Stimulated activated CD4-positive, alpha-beta T cell treated with anti-CD3 and anti-CD28 coated beads, Interleukin-4, amount 100 ng/mL, for 4 hours (primary cell): ENCODE measurements at places on chromosomes 5 and 9.

GRCh38 chr5:91787718-91788117, 404.6 kb upstream of the ARRDC3 start:
- no peak for DNase-seq

DNA sequence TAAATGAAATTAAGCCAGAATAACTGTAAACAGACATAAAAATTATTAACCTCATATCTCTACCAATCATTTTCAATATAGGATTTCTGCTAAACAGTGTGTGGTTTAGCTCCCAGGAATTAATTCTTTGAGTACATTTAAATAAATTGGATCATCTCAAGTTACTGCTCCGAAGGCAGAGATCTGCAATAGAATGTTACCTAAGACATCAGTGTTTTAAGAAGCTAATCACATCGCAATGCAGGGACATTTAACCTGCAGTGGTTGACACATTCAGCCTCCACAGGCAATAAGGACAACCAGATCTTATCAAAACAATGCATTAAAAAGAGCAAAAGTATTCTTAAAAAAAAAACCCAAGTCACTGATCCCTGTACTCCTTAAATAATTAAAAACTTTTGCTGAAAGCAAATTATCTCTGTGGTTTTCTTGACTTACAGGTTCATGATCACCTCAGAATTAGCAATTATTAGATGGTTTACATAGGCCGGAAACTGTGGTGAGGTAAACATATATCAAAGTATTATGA, 45.7 kb downstream of the PRDM6 start:
- DNase-seq = no peak

GRCh38 chr5:20109326-20109725, 121.3 kb upstream of the CDH18 start:
- DNase-seq = no peak

- no peak for DNase-seq
Measured at GRCh38 chr5:20276959-20277263, 288.9 kb upstream of the CDH18 start.

- DNase-seq = no peak
Measured at GRCh38 chr9:114304416-114305188, 18.3 kb upstream of the ORM1 start.

DNA sequence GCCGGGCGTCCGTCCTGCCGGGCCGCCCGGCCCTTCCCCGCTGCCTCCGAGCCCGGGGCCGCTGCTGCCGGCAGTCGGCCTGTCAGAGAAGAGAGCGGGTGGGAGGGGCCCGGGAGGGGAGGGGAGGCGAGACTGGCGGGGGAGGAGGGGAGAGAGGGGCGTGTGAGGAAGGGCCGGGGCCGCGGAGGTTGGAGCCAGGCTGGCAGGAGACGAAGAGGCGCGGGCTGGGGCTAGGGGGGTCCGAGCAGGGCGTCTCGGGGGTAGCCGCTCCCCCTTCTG, 570 bp downstream of the CREBRF start:
- no peak for DNase-seq

- DNase-seq = no peak
Measured at GRCh38 chr5:113179156-113179555, 202.6 kb downstream of the DCP2 start.

GRCh38 chr9:86624630-86625029, 270.4 kb upstream of the TUT7 start:
- DNase-seq = no peak

GRCh38 chr9:87572719-87573118, 75.1 kb downstream of the DAPK1 start:
- DNase-seq = no peak

GRCh38 chr9:136757328-136757727, 715 bp downstream of the LCN8 start:
- no peak for DNase-seq

DNA sequence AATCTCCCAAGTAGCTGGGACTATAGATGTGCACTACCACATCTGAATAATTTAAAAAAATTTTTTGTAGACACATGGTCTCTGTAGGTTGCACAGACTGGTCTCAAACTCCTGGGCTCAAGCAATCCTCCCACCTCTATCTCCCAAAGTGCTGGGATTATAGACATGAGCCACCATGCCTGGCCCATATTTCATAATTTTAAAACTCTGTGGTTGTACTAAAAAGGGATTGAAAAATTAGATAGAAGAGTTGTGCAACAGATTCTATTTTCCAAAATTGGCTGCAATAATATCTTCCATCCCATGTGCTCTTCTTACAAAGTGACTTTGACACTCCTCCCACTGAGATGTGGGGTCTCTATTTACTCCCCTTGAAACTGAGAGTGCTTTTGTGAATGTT, 7.6 kb upstream of the UHRF2 start:
- no peak for DNase-seq

GRCh38 chr9:93967020-93967803, 12.1 kb upstream of the BARX1 start:
- DNase-seq = no peak

DNA sequence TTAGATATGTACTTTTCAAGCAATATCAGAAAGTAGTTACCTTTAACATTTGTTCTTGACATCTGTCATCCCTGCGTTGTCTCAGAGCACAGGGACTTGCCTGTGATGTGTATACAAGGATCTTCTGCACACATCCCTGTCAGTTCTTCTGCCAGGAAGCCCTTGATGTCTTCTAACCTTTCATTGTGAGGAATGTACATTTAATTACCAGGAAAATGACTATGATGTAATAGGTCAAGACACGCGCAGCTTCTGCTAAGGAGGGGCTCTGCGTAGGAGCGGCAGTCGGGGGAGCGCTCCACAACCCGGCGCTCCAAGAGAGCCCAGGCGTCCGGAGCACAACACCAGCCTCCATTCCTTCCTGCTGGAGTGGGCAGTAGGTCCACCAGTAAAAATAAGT, 119.7 kb downstream of the IRX2 start:
- no peak for DNase-seq

- no peak for DNase-seq
Measured at GRCh38 chr5:149229298-149229937, 42.2 kb upstream of the AFAP1L1 start.
